ENCODE measurements at places on chromosomes 12 and 14.

- DNase-seq: no peak
These were observed 2.3 kb upstream of the RNASE4 start for GRCh38 chr14:20682127-20682434.

DNA sequence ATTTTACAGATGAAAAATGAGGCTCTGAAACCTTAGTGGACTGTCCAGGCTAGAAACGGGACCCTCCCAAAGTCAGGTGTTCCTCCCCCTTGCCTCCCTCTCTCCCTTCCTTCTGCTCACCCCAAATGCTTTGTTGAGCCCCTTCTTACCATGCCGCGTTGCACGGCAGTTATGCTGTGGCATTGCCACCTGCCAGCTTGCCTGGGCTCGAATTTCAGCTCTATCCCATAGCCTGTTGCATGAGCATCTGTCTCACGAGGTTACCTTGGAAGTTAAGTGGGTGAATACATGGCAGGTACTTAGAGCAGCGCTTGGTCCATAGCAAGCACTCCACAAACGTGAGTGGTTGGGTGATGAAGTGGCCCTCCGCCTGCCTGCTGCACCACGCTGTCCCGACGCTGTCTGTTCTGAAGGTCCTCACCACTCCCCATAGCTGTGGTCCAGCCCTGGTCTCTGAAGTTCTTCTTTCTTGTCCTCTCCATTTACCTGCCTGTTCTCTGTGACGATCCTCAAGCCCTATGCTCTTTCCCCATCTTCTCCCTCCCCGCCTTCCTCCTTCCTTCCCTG, 269.9 kb downstream of the CACNA1C start:
- peak; percentile 98 for DNase-seq

GRCh38 chr14:22534547-22534946, 54.5 kb downstream of the DAD1 start:
- no peak for DNase-seq

DNA sequence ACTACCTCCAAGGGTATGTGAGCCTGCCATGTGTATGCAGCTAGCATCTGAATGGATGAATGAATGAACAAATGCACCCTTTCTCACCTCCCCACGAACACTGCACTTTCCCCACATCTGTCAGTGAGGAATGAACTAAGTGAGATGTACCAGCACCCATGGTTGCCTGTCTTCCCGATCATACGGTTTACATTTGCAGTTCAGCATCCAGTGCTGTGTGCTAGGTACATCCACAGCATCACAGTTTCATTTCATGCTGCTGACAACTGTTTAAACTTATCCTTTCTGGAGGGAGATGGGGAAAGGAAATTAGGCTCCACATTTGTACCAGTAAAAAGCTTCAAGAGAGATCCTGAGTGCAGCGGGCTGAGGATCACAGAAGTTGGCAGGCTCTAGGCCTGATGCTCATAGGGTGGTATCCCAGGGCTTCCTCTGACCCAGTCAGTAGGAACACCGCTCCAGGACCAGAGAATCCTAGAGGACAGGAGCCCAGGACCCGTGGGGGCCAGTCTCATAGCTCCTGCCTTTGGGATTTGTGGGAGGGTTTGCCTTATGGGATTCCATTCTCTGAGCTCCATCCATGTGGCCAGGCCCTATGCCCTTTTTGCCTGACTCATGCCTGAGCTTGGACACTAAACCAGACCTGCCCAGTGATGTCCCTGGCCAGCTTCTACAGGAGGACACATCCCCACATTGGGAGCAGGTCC, 294.5 kb downstream of the CACNA1C start:
- no peak for DNase-seq

DNA sequence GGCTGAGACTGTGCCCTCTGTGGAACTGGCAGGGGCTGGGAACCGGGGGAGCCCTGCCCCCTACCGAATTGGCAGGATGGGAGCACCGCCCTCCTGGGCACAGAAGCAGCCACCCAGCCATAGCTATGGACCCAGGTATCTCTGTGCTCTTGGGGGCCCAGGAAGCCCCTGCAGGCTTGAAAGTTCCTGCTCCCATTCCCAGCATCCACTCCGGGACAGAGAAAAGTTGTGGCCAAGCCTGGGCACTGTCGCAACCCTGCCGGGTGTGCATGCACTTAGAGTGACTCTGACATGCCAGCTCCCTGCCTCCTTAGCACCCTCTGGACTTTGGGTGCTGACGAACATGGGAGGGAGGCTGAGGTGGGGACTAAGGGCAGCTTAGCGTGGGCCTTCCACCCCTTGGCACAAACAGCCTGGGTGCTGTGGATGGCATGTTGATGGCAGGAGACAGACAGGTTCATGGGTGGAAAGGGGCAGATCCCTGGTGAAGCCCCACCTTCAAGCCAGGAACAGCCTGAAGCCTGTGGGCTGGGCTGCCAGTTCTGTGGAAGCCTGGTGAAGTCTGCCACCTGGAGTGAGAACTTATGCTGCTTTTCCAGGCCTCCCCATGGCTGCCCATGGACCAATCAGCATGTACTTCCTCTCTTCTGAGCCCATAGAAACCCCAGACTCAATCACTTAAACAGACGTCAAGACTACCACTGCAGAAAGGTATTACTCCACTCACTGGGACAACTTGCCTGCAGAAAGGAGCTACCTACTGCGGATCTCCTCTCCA, 279.0 kb downstream of the ATXN7L3B start:
- no peak for DNase-seq

DNA sequence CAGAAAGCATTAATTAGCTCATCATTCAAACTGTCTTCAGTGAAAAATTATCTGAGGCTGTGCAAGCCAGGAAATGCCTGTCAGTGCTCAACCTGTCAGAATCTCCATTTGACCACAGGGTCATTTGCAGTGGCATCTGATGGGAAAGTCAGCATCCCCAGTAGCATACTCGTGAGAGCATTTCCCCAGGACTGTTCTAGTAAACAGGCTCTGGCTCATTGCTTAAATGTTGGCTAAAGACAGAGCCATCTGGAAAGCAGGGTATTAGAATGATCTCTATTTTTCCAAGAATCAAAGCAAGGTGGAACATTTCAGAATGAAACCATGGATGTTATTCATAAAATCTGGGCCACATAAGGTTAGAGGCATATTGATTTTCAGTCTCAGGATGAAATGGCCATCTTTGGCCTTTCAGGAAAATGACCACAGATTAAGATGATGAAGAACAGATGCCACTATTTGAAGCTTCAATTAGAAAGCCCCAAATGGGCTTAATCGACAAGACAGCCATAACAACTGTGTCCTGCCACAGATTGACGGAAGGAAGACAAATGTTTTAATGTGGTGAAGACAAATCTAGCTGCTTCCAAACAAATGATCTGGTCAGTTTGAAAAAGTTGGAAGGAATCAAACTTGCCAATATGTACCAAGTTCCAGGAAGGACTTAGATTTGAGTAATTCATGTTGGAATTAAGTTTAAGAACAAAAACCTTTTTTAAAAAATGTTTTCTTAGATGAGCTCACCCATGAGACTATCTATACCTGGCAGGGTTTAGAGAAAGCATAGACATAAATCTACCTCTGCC, 94.0 kb upstream of the FAR2 start:
- no peak for DNase-seq

DNA sequence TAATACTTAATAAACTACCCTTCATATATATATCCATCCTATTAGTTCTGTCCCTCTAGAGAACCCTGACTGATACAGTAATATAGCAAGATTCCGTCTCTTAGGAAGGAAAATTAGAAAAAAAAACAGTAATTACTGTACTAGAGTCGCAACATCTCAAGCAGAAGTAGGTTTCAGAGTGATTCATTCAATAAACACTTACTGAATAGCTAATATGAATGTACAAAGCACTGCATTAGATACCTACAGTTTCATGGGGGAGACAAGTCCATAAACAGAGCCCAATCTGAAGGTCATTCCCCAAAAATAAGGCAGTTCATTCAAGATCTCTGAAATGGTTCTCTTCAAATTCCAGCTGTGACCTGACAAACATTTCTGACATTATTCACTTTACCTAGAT, 9.9 kb downstream of the CERS5 start:
- no peak for DNase-seq

GRCh38 chr12:120820884-120821510, 83.2 kb downstream of the SPPL3 start:
- DNase-seq: no peak

- DNase-seq: no peak
These were observed 22.7 kb upstream of the BEGAIN start for GRCh38 chr14:100609941-100610391.

- no peak for DNase-seq
These were observed 438.7 kb downstream of the LRFN5 start for GRCh38 chr14:42045383-42045782.
